ENCODE measurements at places on chromosomes 7 and 10. TPM values are rescaled to one million over a fixed set of nuclear protein-coding genes. Genes with fewer than 3 reads are reported as not detected.

Gene STARD3NL
- total RNA-seq = 23.9 TPM

Gene LRRC17
- total RNA-seq = 1.1 TPM

DNA sequence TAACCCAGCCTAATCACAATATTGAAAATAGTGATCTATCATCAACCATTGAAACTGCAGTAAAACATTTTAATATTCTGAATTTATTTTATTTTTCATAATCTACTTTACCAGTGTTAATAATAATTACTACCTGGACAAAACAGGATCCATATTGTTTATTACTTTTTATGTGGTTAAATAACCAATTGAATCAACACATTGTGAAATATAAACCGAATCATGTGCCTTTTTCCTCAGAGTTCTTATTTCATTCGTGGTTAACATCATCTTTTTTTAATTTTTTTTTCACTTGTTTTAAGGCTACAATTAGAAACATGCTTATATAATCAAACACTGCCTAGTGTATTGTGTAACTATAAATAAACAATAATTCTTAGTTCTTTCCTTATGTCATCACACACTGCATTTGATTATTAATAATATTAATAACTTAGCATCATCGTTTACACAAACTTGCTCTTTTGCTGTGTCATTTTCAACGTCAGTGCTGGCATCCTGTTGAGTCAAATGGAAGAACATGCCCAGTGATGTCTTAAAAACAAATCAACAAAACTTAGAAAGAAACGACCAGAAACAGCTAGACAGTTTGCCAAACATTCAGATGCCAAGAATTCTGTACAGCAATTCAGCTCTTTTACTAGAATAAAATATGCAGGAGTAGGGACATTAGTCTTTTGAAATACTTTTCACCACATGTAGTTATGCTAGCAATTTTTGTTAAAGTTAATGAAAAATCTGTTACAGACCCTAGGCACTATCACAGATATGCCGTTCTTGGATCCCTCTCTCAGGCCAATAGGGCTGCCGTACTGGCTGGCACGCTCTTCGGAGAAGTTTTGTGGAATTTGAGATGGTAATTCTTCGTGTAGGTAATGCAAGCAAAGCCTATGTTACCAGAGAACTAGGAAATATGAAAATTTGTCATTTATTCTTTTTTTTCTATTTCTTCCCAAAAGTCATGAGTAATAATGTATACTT lies 330.4 kb upstream of the SEMA3A start:
- H3K4me3 ChIP-seq = no peak overlapping the region
- no peaks in the 10 kb centered on the region for H3K36me3 ChIP-seq
- no peak overlapping the region for H3K27ac ChIP-seq
- H3K27me3 ChIP-seq = no peaks in the 10 kb centered on the region

DNA sequence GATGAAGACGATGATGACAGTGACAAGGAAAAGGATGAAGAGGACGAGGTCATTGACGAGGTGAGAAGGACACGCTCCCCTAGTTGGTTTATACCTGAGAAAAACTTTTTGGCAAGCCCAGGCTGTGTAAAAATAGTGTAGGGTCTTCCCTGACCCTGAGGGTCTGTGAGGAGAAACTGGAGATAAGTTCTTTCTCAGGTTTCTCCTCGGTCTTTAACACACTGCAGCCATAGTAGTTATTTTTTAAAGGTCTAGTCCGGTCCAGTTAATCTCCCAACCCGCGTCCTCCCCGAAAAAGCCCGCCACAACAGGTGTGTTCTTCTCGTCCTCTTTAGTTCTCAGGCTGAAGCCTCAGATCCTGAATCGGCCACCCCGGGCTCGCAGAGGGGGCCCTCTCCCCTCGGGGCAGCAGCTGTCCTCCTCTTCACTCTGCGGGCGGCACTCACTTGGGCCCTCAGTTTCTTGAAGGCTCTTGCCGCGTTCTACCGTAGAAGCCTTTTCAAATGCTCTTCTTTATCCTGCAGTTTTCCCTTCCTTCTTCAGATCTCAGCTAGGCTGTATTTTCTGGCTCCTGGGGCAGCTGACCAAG lies 411 bp downstream of the BCCIP start:
- peak overlapping the region; percentile 90 for H3K4me3 ChIP-seq
- H3K27me3 ChIP-seq = no peaks in the 10 kb centered on the region
- no peaks in the 10 kb centered on the region for H3K36me3 ChIP-seq
- H3K27ac ChIP-seq = peak overlapping the region; percentile 84
- no peak for DNase-seq

DNA sequence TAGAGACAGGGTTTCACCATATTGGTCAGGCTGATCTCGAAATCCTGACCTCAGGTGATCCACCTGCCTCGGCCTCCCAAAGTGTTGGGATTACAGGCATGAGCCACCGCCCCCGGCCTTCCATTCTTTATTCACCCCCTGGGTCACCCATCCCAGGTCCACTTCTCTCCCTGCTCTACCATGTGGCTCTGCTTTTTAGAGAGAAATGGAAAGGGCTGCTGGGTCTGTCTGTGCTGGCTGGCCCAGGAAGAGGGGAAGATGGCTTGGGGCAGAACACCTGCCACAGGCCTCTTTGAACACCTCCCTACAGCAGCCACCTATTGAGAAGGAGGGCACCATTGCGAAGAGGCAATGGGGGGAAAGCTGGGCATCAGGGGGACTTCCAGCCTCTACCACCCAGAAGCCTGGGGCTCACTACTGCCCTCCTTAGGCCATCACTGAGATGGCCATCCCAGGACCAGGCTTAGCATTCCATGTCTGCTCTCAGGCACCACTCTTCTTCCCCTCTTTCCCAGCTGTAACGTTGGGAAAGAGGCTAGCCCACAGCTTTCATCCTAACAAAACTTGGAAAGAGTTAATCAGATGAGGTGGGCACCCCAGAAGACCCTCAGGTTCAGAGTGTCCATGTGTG lies 256.3 kb downstream of the GRID1 start:
- no peak for DNase-seq
- H3K27me3 ChIP-seq = no peaks in the 10 kb centered on the region
- H3K4me3 ChIP-seq = no peak overlapping the region

GRCh38 chr7:128831994-128832879 lies 2.0 kb downstream of the FLNC start:
- H3K36me3 ChIP-seq = no peaks in the 10 kb centered on the region
- peaks cover 8% of the 10 kb centered on the region for H3K27me3 ChIP-seq
- peak overlapping the region; percentile 88 for H3K27ac ChIP-seq
- DNase-seq = no peak
- H3K4me3 ChIP-seq = no peak overlapping the region

DNA sequence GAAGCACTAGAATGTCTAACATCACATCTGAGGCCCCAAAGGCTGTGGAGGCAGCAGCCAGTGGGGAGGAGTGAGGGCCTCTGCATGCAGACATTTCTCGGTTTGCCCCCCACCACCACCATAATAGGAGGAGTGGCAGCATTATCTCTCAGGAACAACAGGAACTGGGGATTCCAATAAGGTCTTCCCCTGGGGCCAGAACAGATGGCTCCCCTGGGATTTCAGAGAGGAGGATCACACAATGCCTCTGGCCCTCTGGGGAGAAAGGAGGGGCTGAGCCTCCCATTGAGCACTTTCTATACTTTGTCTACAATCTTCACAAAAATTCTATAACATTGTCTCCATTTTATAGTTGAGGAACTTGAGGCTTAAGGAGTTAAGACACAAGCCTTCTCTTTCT lies 61.1 kb downstream of the GRID1 start:
- no peak overlapping the region for H3K4me3 ChIP-seq
- H3K27me3 ChIP-seq = no peaks in the 10 kb centered on the region
- DNase-seq = no peak
- H3K27ac ChIP-seq = no peak overlapping the region
- no peaks in the 10 kb centered on the region for H3K4me1 ChIP-seq
- H3K36me3 ChIP-seq = no peaks in the 10 kb centered on the region
